HuH-7 (cell line): ENCODE measurements at places on chromosomes 3 and 15.
A peak's percentile ranks its signal among the peaks of the same experiment; 100 is the strongest.

- no peak for DNase-seq
Observed at GRCh38 chr3:89584398-89584797, 477.0 kb downstream of the EPHA3 start.

- DNase-seq: peak; percentile 58
Observed at GRCh38 chr3:125212509-125213363, at the start of gene SLC12A8. Gene SLC12A8, minus strand, starts transcription at chr3:125212748. Its CDS starts 1,399 bp downstream, at chr3:125211349.

DNA sequence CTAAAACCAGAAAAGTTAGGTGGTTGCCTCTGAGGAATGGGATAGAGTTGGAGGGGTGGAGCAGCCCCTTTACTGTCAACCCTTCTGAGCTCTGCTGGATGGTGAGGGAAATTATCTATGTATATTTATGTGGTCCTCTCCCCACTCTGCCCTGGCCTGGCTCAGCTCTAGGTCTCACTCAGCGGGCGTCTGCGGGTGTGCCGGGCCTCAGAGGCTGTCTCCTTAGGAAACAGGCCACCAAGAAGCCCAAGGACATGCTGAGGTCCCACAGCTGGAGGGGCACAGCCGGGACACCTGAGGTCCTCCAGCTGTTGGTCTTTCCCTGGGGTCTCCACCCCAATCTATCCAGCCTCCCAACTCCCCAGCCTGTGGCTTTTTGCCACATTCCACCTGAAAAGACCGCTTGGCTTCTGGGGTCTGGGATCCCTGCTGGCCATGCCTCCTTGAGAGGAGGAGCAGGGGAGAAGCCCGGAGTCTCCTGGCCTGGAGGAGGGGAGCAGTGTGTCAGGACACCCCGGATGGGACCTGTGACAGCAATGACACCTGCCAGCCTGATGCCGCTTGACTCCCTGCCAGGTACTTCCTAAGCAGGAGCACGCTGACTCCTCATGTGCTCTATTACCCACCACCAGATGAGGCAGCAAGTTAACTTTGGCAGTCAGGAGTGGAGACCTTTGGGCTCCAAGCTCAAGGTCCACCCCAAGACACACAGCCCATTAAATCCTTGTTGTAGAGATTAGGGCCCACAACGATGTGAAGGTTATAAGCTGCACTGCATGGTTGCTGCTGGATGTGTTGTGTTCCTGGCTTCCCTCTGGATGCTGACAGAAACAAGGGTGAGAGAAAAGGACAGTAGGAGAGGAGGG is at the start of gene SLC28A1:
Gene SLC28A1 (plus strand): TSS at position 747 of the 866 bp plus-strand sequence. CDS start 3,099 bp downstream, outside the sequence.
- DNase-seq: peak; percentile 59

- no peak for DNase-seq
Observed at GRCh38 chr15:76464247-76464646, 127.7 kb downstream of the ISL2 start.

DNA sequence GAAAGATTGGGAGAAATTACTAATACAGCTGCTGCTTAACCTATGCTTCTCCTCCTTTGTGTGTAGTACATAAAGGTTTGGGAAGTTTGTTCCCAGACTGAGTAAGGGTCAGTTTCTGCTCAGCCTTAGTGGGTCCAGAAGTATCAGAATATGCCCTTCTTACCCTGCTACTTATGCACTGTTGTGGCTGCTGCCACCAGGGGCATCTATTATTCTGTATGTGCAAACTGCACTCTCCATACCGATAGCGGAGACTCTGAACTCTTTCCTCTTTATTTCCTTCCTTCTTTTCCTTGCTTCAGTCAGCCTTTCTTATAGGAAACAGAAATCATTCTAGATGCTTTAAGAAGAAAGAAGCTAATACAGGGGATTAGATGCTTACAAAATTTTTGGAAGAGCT is 4.0 kb downstream of the NEDD4 start:
- no peak for DNase-seq

GRCh38 chr3:95154766-95155165 is 1091.9 kb downstream of the NSUN3 start:
- DNase-seq: no peak

- no peak for DNase-seq
Observed at GRCh38 chr15:25883463-25884259, 20.5 kb upstream of the ATP10A start.

GRCh38 chr15:95884276-95884675 is 446.2 kb upstream of the NR2F2 start:
- no peak for DNase-seq

- no peak for DNase-seq
Observed at GRCh38 chr15:39583596-39584265, 2.9 kb downstream of the THBS1 start.

- no peak for DNase-seq
Observed at GRCh38 chr3:11436775-11437174, 164.6 kb downstream of the ATG7 start.

DNA sequence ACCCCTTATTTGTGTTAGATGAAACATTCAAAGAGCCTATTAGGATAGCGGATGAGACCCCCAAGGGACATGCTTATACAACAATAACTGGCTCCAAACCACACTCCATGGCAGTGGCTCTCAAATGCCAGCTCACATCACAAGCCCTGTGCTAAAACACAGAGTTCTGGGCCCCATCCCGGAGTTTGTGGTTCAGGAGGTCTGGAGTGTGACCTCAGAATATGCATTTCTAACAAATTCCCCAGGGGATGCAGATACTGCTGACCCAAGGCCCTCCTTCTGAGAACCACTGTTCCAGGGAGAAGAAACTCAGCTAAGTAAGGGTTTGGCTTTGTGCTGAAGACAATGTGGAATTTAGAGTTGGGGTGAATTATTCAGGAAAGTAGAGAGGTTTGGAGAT is 3.6 kb downstream of the CCRL2 start:
- DNase-seq: no peak

- DNase-seq: no peak
Observed at GRCh38 chr15:38189671-38190295, 62.9 kb upstream of the SPRED1 start.

GRCh38 chr15:80923668-80924067 is 66.0 kb downstream of the MESD start:
- no peak for DNase-seq

- no peak for DNase-seq
Observed at GRCh38 chr15:84793431-84794161, 23.6 kb upstream of the ALPK3 start.

DNA sequence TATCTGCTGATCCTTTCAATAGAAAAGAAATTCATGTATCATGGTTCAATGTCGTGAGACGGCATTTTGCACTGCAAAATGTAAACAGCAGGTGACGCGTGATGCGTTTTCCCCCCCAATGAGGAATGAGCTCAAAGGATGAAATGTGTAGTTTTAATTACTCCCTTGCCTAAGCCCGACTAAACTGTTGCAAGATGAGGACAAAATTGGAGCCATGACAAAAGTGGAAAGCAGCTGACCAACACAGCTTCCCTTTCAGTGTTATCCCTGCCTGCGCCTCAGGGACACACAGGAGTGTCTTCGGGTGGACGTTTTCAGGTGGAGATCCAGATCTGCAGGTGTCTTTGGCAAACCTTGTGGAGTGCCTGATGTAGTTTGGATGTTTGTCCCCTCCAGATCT is 92.0 kb downstream of the GABRG3 start:
- DNase-seq: no peak

DNA sequence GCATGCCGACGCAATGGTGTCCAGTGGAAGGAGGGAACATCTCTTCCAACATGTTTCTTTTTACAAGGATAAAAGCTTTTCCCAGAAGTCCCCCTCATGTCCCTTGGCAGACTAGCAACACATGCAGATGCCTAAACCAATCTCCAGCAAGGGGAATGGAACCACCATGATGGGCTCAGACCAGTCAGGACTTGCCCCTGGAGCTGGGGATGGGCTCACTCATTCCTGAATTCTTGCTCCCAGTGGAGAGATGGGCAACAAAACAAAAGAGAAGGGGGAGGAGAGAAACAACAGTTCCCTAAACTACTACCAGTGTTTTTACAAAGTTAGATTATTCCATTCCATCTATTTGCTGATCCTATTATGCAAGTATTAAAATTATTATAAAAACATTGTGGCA is 76.8 kb upstream of the OXTR start:
- no peak for DNase-seq

GRCh38 chr3:39254806-39255449 is 24.9 kb downstream of the CX3CR1 start:
- no peak for DNase-seq

DNA sequence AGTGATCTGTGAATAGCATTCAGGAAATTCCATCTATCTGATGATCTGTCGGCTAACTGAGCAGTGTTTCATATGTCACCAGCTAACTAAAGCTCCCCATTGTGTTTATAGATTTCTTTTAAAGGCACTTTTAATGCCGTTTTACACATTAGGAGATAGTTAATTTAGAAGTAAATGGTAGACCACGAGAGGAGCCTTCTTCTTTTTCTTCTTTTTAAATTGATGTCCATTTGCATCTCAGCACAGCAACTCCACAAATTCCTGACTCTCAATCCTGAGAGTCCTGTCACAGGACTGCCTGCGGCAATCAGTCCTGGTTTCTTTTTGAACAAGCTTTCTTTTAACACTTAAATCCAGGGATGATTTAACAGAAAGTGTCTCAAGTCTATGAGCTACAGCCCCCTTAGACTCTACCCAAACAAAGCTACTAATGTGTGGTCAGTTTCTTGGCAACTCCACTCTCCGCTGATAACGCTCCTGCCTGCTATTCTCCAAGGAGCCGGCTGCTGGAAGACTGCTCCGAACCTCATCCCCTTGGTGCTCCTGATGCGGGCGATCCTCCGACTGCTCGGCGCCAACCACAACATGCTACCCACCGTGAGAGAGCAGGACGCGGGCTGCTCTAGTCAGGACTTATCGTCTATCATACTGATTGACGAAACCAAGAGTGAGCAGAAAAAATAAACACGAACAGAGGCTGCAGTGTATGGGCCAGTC is 421.4 kb downstream of the MECOM start:
- DNase-seq: peak; percentile 20

GRCh38 chr3:177419904-177420601 is 222.8 kb upstream of the TBL1XR1 start:
- no peak for DNase-seq

GRCh38 chr15:66900586-66901310 is 164.7 kb upstream of the SMAD3 start:
- DNase-seq: no peak

DNA sequence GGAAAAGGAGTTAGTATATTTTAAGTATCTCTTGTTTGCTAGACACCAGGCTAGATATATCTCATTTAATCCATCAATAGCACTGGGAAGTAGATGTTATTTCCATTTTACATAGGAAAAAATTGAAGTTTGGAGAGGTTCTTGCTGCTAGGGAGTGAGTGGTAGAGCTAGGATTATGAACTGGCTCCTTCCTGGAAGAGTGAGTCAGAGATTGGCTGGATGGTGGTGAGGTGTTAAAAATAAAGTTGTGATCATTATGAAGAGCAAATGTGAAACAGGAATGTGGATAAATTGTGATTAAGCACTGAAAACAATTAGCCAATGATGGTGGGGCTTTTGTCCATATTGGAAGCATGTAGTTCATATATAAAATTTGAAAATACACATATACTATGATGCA is 234.2 kb downstream of the WNT5A start:
- no peak for DNase-seq

GRCh38 chr15:65924004-65924403 is 54.7 kb downstream of the RAB11A start:
- no peak for DNase-seq

- no peak for DNase-seq
Observed at GRCh38 chr3:181921220-181921619, 209.5 kb downstream of the SOX2 start.

GRCh38 chr15:33074942-33075341 is 119.6 kb downstream of the FMN1 start:
- DNase-seq: no peak

GRCh38 chr15:100043068-100043641 is 298.6 kb downstream of the ADAMTS17 start:
- DNase-seq: no peak

DNA sequence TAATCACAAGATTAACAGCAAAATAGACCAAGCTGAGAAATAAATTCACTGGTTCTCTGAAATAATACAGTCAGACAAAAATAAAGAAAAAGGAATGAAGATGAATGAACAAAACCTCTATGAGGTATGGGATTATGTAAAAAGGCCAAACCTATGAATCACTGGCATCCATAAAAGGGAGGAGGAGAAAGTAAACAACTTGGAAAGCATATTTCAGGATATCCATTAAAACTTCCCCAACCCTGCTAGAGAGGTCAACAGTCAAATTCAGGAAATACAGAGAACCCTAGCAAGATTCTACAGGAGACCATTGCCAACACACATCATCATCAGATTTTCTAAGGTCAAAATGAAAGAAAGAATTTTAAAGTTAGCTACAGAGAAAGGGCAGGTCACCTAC is 649.7 kb upstream of the CBLB start:
- DNase-seq: no peak

- no peak for DNase-seq
Observed at GRCh38 chr3:76644305-76644675, 395.6 kb upstream of the ROBO2 start.

DNA sequence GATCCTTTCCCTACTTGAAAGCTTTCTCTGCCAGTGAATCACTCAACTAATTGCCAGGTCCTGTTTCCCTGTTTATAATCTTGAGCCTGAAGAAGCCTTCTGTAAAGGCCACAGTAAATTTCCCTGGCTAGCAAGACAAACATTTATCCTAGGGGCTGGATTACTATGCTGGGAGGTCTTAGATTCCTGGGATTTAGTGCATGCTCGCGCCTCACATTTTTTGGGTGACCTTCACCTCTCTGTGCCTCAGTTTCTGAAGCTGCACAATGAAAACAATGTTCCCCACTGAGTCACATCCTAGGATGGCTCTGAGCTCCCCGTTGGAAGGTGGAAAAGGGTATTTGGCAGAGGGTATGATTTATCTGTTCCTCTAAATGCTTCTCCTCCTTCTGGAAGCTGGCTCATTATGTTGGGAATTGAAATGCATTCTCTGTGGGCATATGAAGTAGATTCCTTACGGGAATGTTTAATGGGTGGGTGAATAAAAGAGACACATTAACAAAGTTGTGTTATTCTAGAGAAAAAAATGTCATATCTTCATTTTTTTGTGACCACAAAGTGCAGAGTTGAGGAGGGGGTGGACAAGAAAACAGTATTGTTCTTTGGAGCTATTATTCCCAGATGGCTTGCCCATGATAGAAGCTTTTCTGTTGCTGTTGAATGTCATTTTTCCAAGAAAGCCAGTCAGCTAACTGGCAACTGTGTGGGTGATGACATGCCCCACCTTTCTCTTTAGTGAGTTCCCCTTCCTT is 32.4 kb downstream of the LSM3 start:
- DNase-seq: no peak

DNA sequence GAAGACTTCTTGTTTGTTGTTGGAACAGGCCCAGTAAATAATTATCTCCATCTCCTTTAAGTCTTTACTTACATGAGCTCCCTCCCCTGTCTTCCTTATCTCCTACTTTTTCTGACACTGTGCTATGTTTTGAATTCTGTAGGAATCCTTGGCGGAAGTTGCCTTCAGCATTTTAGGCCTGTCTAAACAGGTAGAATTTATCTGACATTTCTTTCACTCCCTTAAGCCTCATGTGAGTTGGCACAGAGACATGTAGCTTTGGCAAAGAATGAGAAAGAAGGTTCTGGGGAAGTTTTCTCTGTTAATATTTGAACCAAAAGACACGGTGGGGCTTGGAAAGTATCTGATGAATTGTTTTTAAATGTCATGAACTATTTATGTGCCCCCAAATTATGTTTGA is 8.1 kb downstream of the MCTP2 start:
- no peak for DNase-seq
